Esophagus squamous epithelium (tissue), 5 donors: ENCODE measurements at places on chromosomes 7 and 10.

DNA sequence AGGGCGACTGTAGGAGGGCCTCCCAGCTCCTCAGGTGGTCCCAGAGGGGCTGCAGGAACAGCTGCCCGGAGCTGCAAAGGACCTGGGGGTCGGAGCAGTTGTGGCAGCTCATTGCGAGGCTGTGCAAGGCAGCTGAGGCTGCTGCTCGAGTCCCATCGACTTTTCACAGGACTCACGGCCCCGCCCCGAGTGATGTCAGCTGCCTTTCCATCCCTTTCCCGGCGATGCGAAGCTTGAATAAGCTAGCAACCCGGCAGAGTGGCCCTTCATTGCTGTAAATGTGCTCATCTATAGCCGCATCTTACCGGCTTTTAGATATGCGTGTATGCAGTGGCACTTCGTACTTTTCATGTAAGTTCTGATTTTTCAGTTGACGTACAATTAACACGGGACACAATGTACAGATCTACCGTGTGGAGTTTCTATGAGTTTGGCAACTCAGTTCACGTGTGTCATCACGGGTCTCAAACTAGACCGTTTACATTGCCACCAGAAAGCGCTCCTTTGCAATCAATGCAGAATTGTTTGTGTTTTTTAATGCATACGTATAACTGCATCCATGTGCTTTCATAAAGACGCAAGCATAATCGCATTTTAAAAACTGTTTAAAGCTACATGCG is at the start of gene CH25H:
Gene CH25H, minus strand, starts transcription at position 137 of the 620 bp plus-strand sequence. Its CDS starts 25 bp downstream, at position 112.
- no peak for DNase-seq

GRCh38 chr7:108109221-108109908 is 20.8 kb downstream of the LAMB4 start:
- no peak for DNase-seq

DNA sequence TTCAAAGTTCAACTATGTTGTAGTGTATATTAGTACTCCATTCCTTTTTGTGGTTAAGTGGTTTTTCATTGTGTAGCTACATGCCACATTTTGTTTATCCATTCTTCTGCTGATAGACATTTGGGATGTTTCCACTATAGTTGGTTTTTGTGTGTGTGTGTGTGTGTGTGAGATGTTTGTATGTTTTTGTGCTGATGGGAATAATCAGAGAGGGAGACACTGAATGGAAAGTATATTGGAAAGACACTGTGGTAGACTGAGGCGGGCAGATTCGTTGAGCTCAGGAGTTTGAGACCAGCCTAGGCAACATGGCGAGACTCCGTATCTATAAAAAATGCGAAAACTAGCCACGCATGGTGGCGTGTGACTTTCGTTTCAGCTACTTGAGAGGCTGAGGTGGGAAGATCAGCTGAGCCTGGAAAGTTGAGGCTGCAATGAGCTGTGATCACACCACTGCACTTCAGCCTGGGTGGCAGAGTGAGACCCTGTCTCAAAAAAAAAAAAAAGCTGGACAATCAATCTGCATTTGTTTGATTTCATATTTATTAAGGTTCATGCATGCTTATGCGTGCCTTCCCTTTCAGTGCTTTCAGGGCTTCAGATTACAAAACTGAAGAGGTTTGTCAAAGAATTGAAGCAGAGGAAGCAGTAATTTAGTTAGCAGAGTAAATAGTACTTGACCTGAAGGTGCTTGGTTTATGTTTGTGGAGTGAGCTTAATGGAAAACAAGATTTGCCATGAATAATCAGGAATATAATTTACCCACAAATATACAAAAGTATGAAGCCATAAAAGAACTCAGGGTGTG is 14.7 kb downstream of the SEC24C start:
- no peak for DNase-seq

DNA sequence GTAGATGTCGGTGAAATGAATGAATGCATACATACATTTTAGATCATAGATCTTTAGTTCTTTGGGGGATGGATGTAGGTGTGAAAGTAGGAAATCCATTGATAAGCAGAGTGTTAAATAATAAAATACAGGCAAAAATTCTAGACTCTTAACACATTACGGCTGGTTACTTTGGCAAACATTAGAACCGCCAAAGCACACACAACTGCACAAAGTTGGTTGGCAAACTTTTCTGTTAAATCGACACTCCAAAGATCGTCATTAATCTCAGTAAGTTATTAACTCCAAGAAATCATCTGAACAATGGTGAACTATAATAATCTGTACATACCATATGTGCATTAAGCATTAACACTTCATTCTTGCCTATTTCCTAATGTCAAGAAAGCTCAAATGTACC is 231.2 kb downstream of the PLXNA4 start:
- no peak for DNase-seq

GRCh38 chr7:24905996-24906770 is 73.8 kb downstream of the OSBPL3 start:
- DNase-seq, result no peak

GRCh38 chr7:121305109-121305508 is 23.7 kb upstream of the WNT16 start:
- no peak for DNase-seq

DNA sequence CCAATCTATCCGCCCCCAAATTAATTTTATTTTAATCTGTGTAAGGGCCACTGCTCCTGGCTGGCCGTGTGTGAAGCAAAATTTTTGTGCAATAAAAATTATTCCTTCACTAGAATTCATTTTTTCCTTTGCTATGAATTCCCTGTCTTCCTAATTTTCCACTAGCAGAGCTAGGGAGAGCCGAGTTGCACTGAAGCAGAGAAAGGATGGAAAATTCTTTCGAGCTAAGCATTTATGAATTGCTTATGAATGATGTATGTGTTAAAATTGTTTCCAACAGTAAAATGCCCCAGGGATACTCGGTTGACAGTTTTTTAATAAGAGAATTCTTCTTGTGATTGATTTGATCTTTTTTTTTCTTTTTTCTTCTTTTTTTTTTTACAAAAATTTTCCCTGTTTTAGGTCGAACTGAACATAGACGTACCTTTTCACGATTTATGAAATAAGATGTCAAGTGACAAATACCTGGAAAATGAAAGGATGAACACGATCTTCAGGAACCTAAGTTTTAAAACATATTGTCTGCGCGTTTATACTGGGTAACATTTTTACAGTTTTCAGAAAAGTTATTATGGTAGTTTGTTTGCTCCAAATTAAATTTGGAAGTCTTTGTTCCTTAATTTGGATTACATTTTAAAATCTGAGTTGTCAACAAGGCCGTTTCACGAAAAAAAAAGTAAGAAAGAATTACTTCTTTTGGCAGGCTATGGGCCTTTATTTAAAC is 288.8 kb upstream of the NFE2L3 start:
- DNase-seq, result no peak

- DNase-seq, result no peak
Measured at GRCh38 chr10:115941361-115941771, 331.6 kb downstream of the GFRA1 start.

GRCh38 chr7:143002898-143003297 is 24.0 kb downstream of the OR9A2 start:
- no peak for DNase-seq

GRCh38 chr7:30389791-30390190 is 88.8 kb downstream of the NOD1 start:
- no peak for DNase-seq

GRCh38 chr7:156795415-156795814 is 97.6 kb downstream of the LMBR1 start:
- no peak for DNase-seq

- no peak for DNase-seq
Measured at GRCh38 chr10:132696728-132697577, 89.0 kb downstream of the NKX6-2 start.

GRCh38 chr10:74987339-74988053 is 124.0 kb upstream of the SAMD8 start:
- no peak for DNase-seq

DNA sequence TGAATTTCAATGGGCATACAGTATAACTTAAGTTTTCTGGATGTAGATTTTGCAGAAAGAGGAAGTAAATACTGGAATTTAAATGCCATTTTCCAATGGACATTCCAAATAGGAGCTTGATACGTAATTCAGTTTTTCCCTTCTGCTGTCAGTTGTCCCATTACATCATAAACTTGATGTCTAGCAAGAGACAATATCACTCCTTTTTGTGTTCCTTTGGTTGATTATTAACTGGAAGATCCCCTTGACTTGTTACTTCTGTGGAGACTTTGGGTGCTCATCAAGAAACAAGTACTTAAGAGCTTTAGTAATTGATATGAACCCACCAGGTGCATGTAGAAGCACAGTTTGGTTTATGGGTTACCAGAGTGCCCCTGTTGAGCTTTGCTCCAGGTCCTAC is 116.1 kb downstream of the ST7 start:
- DNase-seq, result no peak

- no peak for DNase-seq
Measured at GRCh38 chr10:79057481-79058275, 11.1 kb upstream of the ZMIZ1 start.

DNA sequence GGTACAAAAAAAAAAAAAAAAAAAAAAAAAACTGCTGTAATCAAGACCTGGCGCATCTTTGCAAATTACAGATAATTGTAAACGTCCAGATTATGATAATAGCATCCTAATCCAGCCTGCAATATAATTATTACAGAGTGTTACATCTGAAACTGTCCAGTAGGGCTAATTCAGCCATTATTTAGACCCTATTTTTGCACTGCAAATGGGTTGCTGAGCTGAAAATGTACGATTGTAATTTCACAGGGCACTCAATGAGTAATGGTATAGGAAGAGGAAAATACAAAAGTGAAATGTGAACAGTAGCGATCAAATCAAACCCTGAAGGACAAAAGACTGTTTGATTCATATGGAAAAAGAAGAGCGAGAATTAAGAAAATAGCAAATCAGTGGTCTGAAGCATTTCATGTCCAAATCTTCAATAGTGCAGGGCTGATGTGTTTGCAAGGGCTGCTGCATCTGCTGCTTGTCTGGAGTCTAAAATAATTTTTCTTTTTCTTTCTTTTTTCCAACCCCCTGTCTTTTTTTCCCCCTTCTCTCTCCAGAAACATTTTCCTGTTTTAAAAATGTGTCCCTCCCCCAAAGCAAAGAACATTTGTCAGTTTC is 8.9 kb downstream of the DLX6 start:
- DNase-seq, result no peak

GRCh38 chr7:7323352-7323751 is 141.0 kb downstream of the C1GALT1 start:
- no peak for DNase-seq

DNA sequence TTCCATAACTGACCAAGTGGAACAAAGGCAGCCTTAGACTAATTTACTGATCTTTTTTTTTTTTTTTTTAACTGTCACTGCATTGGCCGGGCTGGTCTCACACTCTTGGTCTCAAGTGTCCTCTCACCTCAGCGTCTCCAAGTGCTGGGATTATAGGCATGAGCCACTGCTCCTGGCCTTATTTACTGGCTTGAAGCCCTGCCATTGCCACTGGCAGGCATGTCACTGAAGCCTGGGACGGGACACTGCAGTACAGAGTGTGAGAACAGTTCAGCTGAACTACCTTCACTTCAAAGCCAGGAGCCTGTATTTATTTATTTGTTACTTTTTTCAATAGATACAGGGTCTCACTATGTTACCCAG is 15.4 kb upstream of the ARHGAP12 start:
- no peak for DNase-seq

DNA sequence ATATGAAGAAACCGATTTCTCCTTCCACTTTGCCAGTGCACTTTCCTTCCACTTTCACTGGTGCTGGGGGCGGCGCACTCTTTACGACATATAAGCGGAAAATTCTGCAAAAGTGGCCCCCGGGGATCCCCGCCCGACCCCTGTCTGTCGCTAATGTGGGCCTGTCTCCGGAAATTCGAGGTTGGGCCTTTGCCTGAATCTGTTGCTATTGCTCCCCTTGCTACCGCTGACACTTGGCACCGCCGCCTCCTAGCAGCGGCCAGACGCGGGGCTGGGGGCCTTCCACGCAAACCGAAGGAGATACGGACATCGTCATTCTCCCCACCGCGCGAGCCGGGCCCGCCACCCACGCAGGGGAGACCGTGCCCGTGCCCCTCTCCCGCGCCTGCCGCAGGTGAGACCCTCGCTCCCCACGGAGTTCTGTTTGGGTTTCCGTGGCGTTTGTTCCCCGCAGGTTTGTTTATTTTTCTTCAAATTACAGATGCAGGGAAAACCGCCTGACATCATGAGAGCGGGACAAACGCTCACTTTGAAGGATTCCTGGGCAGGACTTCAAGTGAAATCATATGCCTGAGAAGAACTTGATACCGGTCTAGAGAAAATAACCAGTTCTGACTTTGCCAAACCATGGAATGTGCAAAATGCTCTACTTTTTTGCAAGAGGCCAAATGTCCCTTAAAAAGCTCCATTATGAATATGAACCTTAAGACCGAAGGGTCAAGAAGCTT is 5.0 kb downstream of the TWIST1 start:
- DNase-seq, result no peak

DNA sequence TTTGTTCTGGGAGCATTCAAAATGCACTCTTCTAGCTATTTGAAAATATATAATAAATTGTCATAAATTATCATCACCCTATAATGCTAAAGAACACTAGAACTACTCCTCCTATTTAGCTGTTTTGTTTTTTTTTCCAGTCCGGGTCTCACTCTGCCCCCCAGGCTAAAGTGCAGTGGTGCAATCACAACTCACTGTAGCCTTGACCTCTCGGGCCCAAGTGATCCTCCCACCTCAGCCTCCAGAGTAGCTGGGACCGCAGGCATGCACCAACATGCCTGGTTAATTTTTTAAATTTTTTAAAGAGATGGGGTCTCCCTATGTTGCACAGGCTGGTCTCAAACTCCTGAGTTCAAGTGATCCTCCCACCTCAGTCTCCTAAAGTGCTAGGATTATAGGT is 41.1 kb upstream of the MTPAP start:
- no peak for DNase-seq

GRCh38 chr10:86681047-86681446 is 12.7 kb downstream of the LDB3 start:
- DNase-seq, result no peak

GRCh38 chr7:33933611-33934281 is 28.4 kb downstream of the BMPER start:
- DNase-seq, result no peak

DNA sequence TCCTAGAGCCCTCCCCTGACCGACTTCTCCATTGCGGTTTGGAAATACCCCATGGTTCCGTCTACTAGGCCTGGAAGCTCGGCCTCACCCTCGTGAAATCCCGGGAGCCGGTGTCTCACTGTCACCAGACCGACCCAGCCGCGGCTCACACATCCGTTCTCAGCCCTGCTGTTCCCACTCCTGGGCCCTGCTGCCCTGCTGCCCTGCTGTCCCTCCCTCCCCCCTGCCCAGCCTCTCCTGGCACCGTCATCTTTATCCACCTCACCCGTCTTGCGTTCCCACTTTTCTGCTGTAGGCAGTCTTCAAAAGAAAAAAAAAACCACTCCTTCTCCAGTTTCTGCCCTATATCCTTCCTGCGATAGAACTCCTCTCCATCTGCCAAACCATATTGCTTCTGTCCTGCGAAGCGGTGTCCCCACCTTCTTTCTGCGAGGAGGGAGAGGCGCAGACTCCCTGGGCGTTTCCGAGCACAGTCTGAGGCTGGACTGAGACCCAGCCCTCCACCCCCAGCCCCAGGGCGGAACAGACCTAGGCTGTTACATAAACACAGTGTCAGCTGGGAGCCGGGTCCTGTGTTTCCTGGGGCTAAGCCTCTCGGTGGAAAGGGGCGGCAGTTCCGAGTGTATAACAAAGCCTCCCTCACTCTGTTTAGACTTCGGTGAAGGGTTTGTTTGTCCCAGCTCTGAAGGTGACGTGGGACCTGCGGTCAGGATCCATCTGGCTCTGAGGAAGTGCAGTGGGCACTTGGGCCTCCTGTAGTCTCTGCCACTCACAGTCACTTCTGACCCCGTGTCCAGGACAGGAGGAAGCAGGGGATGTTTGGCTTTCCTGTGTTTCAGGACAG is 2.8 kb downstream of the AGAP3 start:
- peak; percentile 17 for DNase-seq
